ENCODE measurements at places on chromosomes 2 and 18.

- H3K4me1 ChIP-seq = no peaks in the 10 kb centered on the region
- no peak for DNase-seq
- no peak overlapping the region for H3K27ac ChIP-seq
- H3K27me3 ChIP-seq = peaks cover 54% of the 10 kb centered on the region
These were observed 11.1 kb downstream of the CAVIN2 start for GRCh38 chr2:191835539-191836350.

DNA sequence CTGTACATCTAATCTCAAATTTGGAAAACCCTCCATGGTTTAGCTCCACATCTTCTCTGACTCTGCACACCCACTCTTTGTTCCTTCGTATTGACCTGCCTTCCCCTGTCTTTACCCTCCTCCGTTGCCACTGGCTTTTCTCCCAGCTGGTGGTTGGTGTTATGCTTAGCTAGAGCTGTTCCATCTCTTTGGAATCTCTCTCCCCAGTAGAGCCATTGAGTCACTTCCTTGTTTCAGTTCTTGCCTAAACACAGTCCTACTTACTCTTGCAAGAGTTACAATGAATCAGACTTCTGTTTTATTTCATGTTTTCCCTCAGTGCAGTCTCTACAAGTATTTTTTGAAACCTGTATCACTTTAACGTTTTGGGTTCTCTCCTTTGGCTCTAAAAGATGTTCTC, 263.9 kb downstream of the LTBP1 start:
- no peak overlapping the region for H3K4me3 ChIP-seq
- no peaks in the 10 kb centered on the region for H3K4me1 ChIP-seq
- no peaks in the 10 kb centered on the region for H3K36me3 ChIP-seq
- no peak for DNase-seq

GRCh38 chr18:111306-112014, 46.9 kb upstream of the USP14 start:
- peaks cover 9% of the 10 kb centered on the region for H3K27me3 ChIP-seq
- peak; percentile 68 for DNase-seq

- H3K36me3 ChIP-seq = no peaks in the 10 kb centered on the region
- H3K4me1 ChIP-seq = no peaks in the 10 kb centered on the region
- H3K27ac ChIP-seq = no peak overlapping the region
- H3K27me3 ChIP-seq = peaks cover 17% of the 10 kb centered on the region
- no peak overlapping the region for H3K4me3 ChIP-seq
These were observed 47.1 kb upstream of the CCBE1 start for GRCh38 chr18:59744271-59744721.

- DNase-seq = no peak
- H3K36me3 ChIP-seq = no peaks in the 10 kb centered on the region
- no peak overlapping the region for H3K4me3 ChIP-seq
- no peak overlapping the region for H3K27ac ChIP-seq
- peaks cover 69% of the 10 kb centered on the region for H3K27me3 ChIP-seq
These were observed 43.2 kb upstream of the KDM3A start for GRCh38 chr2:86397986-86398385.

Measured in effector memory CD8-positive, alpha-beta T cell (primary cell).